ENCODE measurements at places on chromosomes 7 and 10.
A peak's percentile ranks its signal among the peaks of the same experiment; 100 is the strongest.

- DNase-seq = peak; percentile 43
These were observed 38.6 kb downstream of the RAPGEF5 start for GRCh38 chr7:22318376-22318775.

DNA sequence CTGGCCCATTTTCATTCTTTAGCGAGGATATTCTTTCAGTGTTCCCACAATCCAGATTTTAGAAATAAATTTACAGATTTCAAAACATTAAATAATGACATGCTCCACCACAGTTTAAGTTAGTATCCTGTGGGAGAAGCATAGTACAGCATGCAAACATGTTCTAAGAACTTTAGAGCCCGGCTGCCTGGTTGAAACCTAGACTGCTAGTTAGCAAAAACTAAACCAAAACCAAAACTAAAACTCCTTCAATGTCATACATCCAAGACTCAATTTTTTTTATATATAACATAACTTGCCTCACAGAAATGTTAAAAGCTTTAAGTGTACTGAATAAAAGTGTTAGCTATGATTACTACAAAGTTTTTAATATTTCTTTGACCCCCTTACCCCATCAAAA lies 17.0 kb downstream of the TRA2A start:
- DNase-seq = no peak

DNA sequence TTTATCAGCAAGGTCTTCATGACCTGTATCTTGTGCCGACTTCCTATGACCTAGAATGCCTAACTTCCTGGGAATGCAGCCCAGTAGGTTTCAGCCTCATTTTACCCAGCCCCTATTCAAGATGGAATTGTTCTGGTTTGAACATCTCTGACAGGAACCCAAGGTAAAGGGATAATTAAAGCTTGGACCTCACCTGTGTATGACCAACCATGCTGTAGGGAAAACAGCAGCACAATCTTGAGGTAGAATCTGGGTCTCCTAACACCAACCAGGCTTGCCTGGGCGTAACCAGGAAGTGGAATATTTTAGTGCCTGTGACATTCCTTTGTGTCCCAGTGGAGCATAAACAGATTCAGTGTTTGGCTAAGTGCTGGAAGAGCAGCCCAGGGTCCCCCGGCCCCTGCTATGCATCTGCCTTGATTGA lies 94.1 kb downstream of the PFKFB3 start:
- no peak for DNase-seq

DNA sequence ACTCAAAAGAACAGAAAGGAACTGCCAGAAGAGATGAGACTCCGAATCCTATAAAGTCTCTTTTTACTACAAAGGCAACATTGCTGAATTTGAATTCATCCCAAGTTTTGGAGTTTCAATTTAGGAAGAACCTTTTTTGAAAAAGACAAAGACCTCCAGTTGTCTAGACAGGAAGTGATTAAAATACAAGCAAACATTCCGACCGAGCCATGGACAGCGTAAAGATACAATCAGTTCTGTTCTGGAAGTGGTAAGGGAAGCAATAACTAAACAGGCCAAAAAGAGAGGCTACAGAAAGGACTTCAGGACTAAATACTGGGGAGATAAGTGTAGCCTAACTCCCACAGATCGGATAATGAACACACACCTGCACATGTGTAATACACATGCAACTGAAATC lies 101.0 kb downstream of the SMURF1 start:
- no peak for DNase-seq

GRCh38 chr7:34191162-34191561 lies 285.8 kb downstream of the BMPER start:
- DNase-seq = no peak

GRCh38 chr10:95783741-95784140 lies 27.8 kb downstream of the ENTPD1 start:
- no peak for DNase-seq

DNA sequence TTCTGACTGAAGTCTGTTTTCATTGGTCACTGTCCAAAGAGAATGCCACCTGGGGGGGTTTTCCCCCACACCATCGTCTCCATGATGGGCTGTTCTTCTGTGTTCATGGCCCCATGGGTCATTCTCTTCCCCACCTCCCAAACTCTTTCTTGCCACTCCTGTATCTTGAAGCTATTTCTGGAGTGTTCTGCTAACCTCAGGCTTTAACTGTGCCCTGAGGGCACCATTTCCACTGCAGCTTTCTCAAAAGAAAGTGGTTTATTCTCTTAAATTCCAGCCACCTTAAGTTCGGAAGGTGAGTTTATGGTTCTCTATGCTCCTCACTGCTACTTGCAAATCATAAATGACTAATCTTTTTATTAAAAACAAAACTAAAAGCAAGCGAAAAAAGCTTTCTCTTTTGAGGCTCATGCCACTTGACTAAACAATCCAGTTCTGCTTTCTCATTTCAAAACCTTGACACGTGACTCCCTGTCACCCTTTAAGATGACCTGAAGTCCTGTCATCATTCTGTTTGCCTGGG lies 7.4 kb upstream of the APBB1IP start:
- no peak for DNase-seq

GRCh38 chr7:65966146-65966545 lies 15.9 kb downstream of the GUSB start:
- no peak for DNase-seq

GRCh38 chr7:45591101-45591906 lies 17.1 kb downstream of the ADCY1 start:
- DNase-seq = no peak

DNA sequence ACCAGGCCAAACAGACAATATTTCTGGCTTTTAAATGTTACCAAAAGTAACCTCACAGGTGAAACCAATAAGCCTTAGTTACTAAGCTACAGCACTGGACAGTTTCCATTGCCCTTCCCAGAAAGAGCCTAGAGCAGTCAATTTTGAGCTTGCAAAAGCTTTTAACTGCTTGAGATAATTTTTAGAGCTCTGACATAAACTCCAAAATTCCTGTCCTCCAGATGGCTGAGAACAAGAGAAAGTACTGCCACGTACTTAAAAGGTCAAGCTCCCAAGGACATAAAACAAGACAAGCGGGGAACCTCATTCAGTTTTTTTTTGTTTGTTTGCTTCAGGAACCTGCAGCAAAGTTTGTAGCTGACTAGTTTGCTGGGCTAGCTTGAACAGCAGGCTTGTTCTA lies 54.1 kb downstream of the BBS9 start:
- no peak for DNase-seq

DNA sequence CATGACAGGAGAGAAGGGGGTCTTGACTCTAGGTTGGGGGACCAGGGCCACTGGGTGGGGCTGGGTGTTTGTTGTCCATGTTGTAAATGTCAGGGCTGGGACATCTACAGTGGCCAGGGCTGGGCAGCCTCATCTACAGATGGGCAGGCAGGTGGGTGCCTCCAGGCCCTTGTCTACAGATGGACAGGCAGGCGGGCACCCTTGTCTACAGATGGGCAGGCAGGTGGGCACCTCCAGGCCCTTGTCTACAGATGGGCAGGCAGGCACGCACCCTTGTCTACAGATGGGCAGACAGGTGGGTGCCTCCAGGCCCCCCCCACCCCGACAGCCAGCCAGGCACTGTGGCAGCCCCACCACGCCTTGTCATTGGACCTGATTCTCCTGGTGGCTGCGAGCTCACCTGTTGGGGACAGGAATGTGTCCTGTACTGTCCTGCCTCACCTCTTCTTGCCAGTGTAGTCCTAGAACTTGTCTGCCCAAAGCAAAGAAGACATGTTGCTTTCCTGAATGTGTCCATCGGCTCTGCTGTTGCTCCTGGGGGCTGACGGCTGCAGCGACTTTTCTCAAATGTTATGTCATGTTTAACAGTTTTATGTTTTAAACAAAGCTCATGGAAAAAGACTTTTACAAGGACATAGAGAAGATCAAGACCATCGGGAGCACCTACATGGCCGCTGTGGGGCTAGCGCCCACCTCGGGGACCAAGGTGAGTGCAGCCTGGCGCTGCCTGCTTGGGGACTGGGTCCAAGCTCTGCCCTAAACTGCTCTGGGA lies 129.9 kb downstream of the ADCY1 start:
- DNase-seq = no peak

DNA sequence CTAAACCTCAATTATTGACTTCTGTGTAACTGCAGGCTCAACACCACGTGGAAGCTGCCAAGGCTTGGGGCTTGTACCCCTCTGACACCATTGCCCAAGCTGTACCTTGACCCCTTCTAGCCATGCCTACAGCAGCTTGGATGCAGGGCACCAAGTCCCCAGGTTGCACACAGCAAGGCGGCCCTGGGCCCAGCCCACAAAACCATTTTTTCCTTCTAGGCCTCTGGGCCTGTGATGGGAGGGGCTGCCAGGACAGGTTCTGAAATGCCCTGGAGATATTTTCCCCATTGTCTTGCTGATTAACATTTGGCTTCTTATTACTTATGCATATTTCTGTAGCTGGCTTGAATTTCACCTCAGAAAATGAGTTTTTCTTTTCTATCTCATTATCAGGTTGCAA lies 610.0 kb upstream of the LRRN3 start:
- DNase-seq = no peak

- no peak for DNase-seq
These were observed 3.0 kb downstream of the CLRN3 start for GRCh38 chr10:127889605-127890195.

GRCh38 chr7:120837599-120837998 lies 20.3 kb downstream of the TSPAN12 start:
- no peak for DNase-seq

- DNase-seq = no peak
These were observed 34.6 kb downstream of the AGK start for GRCh38 chr7:141585592-141586510.

- DNase-seq = no peak
These were observed 56.7 kb downstream of the C10orf120 start for GRCh38 chr10:122642726-122643605.

GRCh38 chr10:74382663-74383062 lies 231.6 kb downstream of the ADK start:
- DNase-seq = no peak

GRCh38 chr7:36862771-36863261 lies 138.5 kb upstream of the AOAH start:
- DNase-seq = no peak

- DNase-seq = no peak
These were observed 82.4 kb upstream of the FAM171A1 start for GRCh38 chr10:15453457-15453856.

DNA sequence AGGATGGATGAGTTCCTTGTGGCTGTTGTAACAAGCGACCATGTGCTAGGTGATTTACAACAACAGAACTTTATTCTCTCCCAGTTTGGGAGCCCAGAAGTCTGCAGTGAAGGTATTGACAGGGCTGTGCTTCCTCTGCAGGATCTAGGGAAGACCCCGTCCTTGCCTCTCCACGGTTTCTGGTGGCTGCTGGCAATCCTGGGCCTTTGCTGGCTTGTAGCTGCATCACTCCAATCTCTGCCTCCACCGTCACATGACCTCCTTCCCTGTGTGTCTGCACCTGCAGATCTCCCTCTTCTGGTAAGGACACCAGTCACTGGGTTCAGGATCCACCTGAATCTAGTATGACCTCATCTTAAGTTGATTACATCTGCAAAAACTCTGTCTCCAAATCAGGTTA lies 115.6 kb downstream of the GLRX3 start:
- DNase-seq = no peak

GRCh38 chr7:70285854-70286253 lies 687.6 kb downstream of the AUTS2 start:
- no peak for DNase-seq

DNA sequence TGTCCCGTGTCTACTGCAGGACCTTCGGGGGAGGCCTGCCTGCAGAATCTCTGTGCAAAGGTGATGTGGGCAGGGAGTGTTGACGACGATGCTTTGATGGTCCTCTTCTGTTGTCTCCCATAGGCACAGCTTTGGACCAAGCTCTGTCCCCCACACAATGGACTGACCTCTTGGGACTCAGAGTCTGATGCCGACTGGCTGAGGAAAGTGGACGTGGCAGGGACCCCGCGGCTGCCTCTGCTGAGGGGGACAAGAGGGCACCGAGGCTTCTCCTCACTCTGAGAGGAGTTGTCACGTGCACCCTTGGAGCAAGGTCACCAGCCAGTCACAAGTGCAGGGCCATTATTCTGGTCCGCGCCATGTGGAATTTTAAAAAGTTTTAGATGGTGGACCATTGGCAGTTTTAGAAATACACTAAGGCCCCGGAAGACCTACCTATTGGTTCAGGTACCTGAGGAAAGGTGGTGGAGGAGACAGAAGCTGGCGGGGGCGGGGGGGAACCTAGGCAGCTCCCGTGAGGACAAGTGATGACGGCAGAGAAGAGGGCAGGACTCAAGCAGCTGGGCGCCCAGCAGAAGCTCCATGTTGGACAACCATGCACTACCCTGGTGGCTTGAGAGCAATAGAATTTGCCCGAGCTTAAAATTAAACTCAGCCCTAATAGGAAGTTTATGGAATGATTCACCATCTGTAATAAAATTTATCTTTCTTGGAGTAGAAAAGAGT lies 331.4 kb downstream of the PTPRN2 start:
- DNase-seq = no peak

- no peak for DNase-seq
These were observed 145.2 kb downstream of the FRMD4A start for GRCh38 chr10:14185316-14186045.

DNA sequence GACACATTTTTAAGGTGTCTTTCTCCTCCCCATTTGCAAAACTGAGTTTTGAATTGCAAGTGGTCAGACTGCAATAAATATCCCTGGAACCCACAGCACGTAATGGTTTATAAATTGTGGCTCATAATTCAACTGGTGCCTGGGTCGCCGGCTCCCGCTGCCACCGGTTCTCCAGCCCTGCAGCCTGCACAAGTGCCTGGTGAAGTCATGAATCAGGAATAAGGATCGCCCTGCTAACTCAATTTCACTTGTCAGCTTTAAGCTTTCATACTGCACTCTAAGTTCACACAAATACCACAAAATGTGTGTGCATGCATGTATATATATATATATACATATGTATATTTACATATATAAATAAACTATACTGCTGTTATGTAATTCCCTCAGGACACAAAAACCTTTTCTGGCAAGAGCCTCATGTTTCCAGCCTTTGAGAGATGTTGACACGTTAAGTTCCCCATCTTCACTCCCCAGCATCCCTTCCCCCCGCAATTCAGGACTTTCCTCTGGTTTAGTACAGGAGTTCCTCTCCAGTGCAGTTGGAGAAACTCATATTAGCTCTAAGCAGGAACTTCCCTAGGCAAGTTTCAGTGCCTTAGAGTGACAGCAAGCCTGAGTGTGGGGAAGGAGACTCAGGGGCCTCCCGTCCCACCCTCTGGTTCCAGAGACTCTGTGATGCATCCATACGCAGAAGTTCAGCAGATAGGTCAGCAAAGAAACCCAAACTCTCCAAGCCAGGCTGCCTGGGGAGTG lies 129.2 kb upstream of the UNC5B start:
- peak; percentile 15 for DNase-seq

- no peak for DNase-seq
These were observed 8.0 kb downstream of the SMARCD3 start for GRCh38 chr7:151240536-151240935.

Data from D721Med (cell line).